Keratinocyte (primary cell): ENCODE measurements at places on chromosomes 5 and 9. TPM values are rescaled to one million over a fixed set of nuclear protein-coding genes. Genes with fewer than 3 reads are reported as not detected.

The IFNK gene
- 20.6 to 32.7 TPM (median 29.2 TPM) in 3 replicates for polyA plus RNA-seq

The NR5A1 gene
- polyA plus RNA-seq, result not detected in 3 replicates

The CSF2 gene
- 6.9 to 9.2 TPM (median 7.2 TPM) in 3 replicates for polyA plus RNA-seq

The TMEFF1 gene
- polyA plus RNA-seq, result 0.06 TPM in 1 of 3 replicates, not detected in the others

The C5orf63 gene
- 4.6 to 7.2 TPM (median 5.1 TPM) in 3 replicates for polyA plus RNA-seq

The STK32A gene
- polyA plus RNA-seq, result 0.01 to 0.12 TPM in 2 of 3 replicates, not detected in the other
